HT1080 (cell line): ENCODE measurements at places on chromosomes 5 and 9. TPM values are rescaled to one million over a fixed set of nuclear protein-coding genes. Genes with fewer than 3 reads are reported as not detected.

MAML1 gene
- 10.4 and 13.5 TPM in 2 replicates for total RNA-seq

TMEM215 gene
- not detected in 2 replicates for total RNA-seq

F2RL1 gene
- total RNA-seq, result 20.1 and 25.9 TPM in 2 replicates

AGGF1 gene
- total RNA-seq, result 24.4 and 25.2 TPM in 2 replicates

- no peak for DNase-seq
These were observed 471.8 kb upstream of the BRINP1 start for GRCh38 chr9:119841016-119841415.

DNA sequence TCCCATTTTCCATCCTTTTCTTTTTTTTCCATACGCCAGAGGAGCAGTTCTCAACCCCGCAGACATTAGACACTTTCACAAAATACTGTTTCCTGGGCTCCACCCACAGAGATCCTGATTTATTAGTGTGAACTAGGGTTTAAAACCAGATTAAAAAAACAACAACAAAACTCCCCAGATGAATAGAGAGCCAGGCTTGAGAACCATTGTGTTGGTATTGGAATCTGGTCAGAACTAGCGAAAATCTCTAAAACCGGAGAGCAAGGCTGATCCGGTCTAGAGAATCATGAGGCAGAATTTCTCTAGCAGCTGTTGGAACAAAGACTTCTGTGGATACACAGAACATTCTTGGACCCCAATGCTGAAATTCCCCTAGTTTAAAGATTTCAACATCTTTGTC is 173.0 kb downstream of the PCSK1 start:
- DNase-seq, result no peak

DNA sequence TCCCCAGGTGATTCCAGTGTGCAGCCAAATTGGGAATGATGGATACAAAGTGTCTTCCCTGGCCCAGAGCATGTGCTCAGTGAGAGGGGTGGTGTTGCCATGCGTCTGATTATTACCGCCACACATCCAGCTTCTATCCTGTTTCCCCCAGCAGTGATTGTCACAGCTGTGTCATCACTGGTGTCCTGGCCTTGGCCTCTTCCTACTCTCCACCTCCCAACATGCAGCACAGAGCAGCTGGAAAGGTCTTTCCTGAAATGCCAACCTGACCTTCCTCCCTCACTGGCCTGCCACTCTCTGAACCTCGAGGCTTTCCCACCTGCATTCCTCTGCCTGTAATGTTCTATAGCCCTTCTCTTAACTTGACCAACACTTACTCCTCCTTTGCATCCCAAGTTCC is 60.0 kb downstream of the TMOD1 start:
- no peak for DNase-seq

- DNase-seq, result peak; percentile 81
These were observed 47.8 kb upstream of the SNX2 start for GRCh38 chr5:122727112-122727541.

DNA sequence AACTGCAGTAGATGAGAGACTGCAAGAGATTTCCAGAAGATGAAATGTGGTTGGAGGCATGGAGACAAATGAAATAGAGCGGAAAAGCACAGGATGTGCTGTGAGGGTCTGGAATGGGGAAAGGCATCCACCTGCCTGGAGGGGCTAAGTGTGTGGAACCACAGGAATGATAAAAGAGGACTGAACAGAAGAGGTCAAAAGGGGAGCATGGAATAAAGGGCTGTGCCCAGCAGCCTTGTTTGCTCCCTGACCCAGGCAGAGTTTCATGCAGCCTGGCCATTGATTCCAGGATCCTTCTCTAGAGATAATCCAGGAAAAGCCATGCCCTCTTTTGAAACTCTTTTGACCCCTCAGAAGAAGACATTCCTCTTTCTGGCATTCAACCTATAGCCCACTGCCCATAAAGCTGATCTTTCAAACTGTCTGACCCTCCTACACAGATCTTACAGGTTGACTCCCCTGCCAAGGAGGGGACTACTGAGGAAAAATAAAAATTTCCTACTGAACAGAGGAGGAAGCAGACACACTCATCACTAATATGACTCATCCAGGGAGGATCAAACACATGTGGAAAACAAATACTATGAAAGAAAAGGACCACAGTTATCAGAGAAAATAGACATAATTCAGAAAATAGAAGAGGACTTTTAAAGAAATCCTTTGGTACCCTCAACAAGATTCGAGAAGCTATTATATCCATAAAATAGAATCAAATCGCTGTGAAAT is 273.5 kb upstream of the PCSK5 start:
- peak; percentile 19 for DNase-seq

- DNase-seq, result no peak
These were observed 8.9 kb downstream of the PCBD2 start for GRCh38 chr5:134913795-134914194.

DNA sequence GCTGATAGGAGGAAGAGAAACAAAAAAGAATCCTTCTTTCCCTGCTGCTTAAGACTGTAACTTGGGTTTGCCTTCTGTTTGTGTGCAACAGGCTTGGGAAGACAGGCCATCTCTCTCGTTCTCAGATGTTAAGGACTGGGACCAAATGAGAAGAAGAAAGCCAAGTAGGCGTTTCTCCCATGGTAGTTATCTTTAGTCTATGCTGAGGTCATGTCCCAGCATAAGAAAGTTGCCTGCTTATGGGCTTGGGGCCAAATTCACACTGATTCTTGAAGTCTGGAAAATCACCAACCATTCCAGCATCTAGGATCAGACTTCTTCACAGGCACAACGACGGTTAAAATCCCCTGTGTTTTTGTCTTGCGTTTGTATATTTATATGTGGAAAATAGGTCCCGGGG is 44.2 kb upstream of the PALM2AKAP2 start:
- no peak for DNase-seq

DNA sequence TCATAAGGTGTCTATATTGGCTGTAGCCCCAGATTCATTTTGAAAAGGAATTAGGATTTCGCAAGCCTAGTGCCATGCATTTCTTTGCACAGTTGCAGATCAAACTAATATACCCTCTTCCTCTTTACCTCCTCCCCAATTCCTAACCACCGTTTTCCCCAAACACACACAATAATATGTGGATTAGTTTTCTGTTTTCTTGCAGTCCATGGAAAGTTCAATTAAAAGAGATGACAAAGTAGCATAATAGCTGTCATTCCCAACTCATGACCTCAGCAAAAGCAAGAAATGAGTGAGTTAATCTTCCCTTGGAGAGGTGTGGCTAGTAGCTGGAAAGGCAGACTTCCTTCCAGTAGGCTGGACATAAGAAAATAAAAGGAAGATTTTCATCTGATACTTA is 349.1 kb downstream of the TMEM232 start:
- DNase-seq, result no peak

DNA sequence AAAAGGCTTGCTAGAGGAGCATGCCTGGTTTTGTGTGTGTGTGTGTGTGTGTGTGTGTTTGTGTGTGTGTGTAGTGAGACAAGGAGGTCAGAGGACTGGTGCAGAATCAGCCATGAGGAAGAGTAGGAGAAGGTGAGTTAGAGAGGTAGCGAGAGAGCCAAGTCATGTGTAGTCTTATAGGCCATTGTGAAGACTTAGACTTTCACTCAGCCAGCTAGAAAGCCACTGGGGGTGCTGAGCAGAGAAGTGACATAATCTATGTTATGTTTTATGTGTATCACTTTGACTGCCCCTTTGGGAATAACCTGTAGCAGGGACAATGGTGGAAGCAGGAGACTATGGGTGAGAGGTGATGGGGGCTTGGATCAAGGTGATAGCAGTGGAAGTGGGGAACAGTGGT is 180.5 kb upstream of the CLINT1 start:
- no peak for DNase-seq

GRCh38 chr9:15135164-15135792 is 171.7 kb downstream of the TTC39B start:
- peak; percentile 71 for DNase-seq

GRCh38 chr5:159290741-159291140 is 27.7 kb downstream of the UBLCP1 start:
- peak; percentile 20 for DNase-seq

DNA sequence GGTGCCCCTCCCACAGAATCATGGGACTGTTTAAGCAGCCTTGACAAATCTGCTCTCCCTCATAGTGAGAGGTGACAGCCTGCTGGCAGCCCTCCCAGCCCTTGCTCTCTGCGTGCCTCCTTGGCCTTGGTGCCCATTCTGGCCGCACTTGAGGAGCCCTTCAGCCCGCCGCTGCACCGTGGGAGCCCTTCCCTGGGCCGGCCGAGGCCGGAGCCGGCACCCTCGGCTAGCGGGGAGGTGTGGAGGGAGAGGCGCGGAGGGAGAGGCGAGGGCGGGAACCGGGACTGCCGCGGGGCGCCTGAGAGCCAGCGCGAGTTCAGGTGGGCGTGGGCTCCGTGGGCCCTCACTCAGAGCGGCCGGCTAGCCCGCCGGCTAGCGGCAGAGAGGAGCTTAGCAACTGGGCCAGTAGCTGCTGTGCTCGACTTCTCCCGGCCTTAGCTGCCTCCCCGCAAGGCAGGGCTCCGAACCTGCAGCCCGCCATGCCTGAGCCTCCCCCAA is 125.9 kb upstream of the MYO10 start:
- no peak for DNase-seq

DNA sequence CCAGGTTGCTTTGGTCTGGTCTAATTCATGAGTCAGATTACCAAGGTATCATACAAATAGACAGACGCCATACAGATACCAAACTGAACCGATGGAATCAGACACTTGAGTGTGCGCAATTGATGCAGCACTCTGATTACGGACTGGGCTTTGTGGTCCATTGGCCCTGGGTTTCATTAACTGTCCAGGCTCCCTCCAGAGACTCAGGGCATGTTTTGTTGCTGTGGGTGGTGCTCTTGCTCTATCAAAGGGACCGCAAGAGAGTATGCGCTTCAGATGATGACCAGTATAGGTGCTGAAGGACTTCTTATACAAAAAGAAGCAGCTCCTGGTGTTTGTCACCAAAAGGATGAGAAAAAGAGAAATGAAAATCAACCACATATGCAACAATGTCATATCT is 36.9 kb upstream of the ANKRD55 start:
- no peak for DNase-seq

DNA sequence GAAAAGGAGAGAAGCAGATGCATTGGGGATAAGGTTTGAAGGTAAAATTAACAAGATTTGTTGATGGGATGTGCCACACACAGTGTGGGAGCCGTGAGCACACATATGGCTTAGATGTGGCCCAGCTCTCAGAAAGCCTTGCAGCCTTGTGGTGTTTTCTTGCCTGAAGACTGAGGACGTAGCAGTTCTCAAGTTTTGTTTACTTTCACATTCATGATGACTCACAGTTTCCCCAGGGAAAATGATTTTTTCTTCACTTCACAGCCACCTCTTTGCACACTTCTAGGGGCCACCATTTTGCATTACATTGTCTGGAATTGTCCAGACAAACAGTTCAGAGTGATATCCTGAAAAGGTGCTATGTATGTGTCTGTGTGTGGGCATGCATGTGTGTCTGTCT is 126.2 kb downstream of the BASP1 start:
- DNase-seq, result peak; percentile 91

GRCh38 chr9:69678843-69679538 is 6.8 kb upstream of the APBA1 start:
- no peak for DNase-seq

- no peak for DNase-seq
These were observed 52.8 kb upstream of the RPL26L1 start for GRCh38 chr5:172906436-172906835.

DNA sequence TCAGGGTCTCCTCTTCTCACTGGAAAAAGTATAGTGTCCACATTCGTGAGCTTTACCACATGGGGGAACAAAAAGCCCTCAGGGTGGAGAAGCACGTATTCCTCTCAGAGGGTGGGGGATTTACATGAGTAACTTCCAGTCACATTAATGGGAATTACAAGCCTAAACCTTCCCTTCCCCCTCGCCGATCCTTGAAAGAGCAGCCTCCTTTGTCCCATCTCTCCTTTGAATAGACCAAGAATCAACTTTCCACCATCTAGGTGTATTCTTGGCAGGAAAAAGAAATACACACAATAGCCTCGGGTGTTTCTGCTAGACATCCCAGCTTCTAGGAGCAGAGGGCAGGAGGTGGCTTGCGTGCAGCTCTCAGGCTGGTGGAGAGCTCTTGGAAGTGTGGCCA is 144.4 kb downstream of the ZNF462 start:
- DNase-seq, result no peak

DNA sequence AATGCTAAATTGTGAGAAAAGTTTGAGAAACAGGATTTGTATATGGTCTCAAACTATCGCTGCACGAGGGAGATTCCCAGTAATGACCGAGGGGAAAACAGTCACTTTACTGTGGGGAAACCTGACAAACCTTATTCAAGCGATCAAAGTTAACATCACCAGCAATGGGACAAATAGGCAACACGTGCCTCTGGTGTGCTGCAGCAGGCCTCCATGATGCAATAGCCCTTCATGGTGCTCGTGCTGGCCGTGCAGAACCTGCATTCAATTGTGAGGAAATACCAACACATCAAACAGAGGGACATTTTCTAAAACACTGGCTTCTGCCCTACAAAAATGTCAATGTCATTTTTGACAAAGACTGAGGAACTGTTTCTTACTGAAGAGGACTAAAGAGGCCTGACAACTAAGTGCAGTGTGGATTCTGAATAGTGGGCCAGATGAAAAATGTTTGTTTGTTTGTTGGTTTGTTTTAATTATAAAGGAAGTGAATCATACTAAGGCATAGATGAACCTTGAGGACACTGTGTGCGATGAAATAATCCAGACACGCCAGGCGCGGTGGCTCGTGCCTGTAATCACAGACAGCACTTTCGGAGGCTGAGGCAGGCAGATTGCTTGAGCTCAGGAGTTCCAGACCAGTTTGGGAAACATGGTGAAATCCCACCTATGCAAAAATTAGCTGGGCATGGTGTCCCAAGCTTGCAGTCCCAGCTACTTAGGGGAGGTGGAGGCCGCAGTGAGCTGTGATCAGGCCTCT is 17.6 kb upstream of the MARCHF6 start:
- no peak for DNase-seq

DNA sequence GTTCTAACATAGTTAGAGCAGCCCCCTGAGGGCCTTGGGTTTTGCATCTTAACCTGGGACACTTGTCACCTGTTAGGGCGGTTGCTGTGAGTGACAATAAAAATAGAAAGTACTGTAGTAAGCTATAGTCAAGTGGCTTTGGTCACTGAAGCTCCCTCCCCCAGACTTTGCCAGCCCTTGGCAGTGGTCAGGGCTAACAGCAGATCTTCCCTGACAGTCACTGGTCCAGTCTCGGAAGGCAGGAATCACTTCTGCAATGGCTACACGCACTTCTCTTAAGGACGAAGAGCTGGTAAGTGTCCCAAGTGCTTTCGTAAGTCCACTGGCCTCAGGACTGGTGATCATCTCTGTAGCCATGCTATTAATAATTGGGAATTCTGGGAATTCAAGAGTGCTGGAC is 115.0 kb upstream of the RUSC2 start:
- no peak for DNase-seq

GRCh38 chr9:70293214-70293613 is 34.4 kb downstream of the SMC5 start:
- no peak for DNase-seq

- peak; percentile 28 for DNase-seq
These were observed 21.9 kb upstream of the FSD1L start for GRCh38 chr9:105425816-105426433.

- DNase-seq, result no peak
These were observed 51.0 kb downstream of the GNAQ start for GRCh38 chr9:77980622-77981021.

DNA sequence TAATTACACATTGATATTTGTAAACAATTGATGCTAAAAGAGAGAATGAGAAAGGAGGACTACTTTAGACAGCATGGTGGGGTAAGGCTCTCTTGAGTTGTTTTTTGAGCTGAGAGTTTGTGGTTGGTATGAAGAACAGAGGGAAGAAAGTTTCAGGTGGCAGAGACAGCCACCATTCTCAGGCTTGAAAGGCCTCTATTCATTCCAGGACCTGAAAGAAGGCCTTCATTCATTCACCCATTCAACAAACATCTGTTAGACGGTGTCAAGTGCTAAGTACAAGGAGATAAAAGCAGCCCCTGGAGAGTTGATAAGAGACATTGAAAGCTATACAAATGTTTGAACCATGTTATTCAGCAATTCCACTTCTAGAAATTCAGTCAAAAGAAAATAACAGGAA is 21.7 kb upstream of the ADAM19 start:
- DNase-seq, result no peak
